ENCODE measurements at places on chromosomes 11 and 22.
A peak's percentile ranks its signal among the peaks of the same experiment; 100 is the strongest.

DNA sequence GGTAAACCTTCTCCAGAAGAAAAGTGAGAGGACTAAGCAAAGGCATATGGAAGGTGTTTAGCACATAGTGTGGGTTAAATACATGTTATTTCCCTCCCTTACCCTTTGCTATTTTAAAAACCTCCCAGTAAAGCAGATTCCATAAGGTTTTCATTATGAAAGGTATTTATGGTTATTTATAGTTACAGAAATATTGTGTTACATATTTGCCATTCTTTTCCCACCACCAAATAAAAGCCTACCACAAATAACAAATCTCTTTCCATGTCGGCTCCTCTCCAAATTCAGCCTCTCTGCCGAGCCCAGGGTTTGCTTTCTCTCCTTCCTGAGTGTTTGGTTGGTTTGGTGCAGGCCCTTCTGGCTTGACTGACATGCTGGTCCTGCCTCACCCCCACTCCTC lies 64.4 kb downstream of the INSC start:
- no peak overlapping the region for H3K4me3 ChIP-seq
- H3K27ac ChIP-seq = no peak overlapping the region
- H3K4me1 ChIP-seq = no peaks in the 10 kb centered on the region
- no peaks in the 10 kb centered on the region for H3K36me3 ChIP-seq

DNA sequence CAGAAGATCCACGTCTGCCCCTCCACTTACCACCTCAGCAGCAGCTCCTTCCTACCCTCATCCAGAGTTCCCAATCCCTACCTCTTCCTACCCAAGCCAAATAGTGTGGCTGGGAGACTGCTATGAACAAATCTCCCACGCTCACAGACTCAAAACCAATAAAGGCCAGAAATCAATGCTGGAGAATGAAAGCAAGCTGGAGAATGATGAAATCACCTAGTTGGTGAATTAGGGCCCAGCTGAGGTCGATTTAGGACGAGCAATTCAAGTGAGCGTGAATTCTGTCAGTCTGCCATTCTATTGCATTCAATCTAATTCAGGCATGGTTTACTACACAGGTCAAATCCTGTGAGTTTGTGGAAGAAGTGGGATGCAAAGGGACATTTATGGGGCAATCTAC lies 22.5 kb downstream of the COMMD9 start:
- no peak for DNase-seq
- H3K4me1 ChIP-seq = peaks cover 2% of the 10 kb centered on the region
- H3K27ac ChIP-seq = no peak overlapping the region
- no peak overlapping the region for H3K4me3 ChIP-seq

DNA sequence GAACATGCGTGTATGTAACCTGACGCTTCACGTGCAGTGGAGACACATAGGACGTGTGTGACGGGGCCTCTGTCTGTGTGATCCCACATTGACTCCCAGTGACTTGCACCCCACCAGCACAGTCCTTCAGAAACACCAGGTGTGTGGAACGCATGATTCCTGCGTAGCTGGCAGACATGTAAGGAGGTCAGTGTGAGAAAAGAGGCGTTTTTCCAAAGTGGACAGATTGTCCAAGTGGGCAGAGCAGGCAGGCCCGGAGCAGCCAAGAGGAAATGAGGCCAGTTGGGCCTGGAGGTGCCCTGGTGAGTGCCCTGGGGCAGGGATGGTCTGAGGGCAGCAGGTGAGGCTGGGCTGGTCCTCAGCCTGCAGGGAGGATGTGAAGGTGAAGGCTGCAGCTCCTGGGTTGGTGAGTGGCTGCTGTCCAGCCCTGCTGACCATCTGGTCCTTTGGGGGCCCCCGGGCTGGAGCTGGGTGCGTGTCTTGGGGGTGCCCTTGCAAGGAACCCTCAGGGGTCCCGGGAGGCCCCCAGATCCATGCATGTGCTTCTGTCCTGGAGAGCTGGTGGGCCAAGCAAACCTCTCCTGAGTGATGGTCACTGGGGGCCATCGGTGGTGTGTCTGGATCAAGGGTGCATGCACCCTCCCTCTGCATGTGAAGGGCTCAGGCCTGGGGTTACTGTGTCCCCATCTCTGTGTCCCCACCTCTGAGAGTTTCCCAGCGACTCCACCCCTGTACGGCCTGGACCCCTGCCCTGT lies 26.6 kb downstream of the SHANK3 start:
- peaks cover 30% of the 10 kb centered on the region for H3K4me1 ChIP-seq
- H3K4me3 ChIP-seq = no peak overlapping the region
- DNase-seq = peak; percentile 45
- H3K36me3 ChIP-seq = peaks cover 4% of the 10 kb centered on the region
- no peak overlapping the region for H3K27ac ChIP-seq
- H3K27me3 ChIP-seq = peaks cover 4% of the 10 kb centered on the region

GRCh38 chr22:39284142-39284980 lies 35.1 kb downstream of the RPL3 start:
- no peaks in the 10 kb centered on the region for H3K36me3 ChIP-seq
- no peaks in the 10 kb centered on the region for H3K27me3 ChIP-seq
- DNase-seq = no peak
- peaks cover 41% of the 10 kb centered on the region for H3K4me1 ChIP-seq

GRCh38 chr11:6542727-6543126 lies 45.6 kb downstream of the DNHD1 start:
- no peak overlapping the region for H3K4me3 ChIP-seq
- H3K27me3 ChIP-seq = no peaks in the 10 kb centered on the region
- DNase-seq = no peak
- peaks cover 35% of the 10 kb centered on the region for H3K36me3 ChIP-seq
- no peak overlapping the region for H3K27ac ChIP-seq

DNA sequence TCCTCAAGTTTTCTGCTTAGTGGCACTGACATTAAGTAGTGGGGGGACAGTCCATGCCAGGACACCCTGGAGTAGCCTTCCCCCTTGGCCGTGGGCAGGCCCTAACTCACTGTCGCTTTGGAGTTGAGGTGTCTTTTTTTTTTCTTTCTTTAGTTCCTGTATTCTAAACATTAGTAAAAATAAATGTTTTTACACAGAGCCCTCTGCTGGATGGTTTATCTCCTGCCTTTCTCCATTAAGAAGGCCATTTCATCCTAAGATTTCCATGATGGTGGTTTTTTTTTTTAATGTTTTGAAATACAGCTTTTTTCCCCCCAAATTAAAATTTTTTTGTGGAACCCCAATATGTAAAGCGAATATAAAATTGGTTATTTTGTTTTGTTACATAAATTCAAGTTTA lies 1.8 kb upstream of the TIGD3 start:
- H3K36me3 ChIP-seq = peaks cover 48% of the 10 kb centered on the region
- no peak overlapping the region for H3K4me3 ChIP-seq
- H3K27me3 ChIP-seq = peaks cover 8% of the 10 kb centered on the region
- H3K4me1 ChIP-seq = peaks cover 24% of the 10 kb centered on the region
- no peak for DNase-seq

All from suprapubic skin (tissue), 4 donors.